ENCODE measurements at places on chromosomes 12 and 14.

DNA sequence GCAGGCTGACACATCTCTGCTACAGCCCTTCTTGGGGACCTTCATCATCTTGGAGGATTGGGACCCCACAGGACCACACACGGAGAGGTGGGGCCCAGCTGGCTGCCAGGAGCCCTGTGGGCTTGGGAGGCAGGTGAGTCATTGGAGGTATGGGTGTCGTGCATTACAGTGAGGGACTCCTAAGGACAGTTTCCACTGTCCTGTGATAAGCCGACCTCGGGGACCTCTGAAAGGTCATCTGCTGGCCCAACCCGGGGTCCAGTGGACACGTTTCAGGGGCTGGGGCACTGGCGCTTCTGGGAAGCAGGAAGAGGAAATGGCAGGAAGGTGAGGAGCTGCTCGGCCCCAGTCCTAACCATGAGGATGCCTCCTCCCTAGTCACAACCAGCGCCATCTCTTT lies 238.0 kb downstream of the BCL11B start:
- no peak for DNase-seq

DNA sequence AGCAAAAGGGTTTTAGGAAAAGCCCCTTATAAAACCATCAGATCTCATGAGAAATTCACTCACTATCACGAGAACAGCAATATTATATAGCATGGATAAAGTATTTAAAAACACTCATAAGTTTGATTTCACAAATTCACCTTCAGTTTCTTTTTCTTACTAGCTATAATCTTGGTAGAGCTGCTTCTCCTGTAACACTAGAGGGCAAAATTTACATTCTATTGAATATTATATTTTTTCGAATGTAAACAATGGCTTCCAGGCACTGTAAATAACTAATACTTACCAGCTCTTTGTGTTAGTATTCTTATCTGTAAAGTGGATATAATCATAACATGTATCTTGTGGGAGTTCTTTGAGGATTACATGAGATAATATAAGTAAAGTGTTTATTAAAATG lies 259.6 kb downstream of the CCER1 start:
- DNase-seq = no peak

- no peak for DNase-seq
Measured at GRCh38 chr12:130137040-130138018, 24.9 kb upstream of the FZD10 start.

DNA sequence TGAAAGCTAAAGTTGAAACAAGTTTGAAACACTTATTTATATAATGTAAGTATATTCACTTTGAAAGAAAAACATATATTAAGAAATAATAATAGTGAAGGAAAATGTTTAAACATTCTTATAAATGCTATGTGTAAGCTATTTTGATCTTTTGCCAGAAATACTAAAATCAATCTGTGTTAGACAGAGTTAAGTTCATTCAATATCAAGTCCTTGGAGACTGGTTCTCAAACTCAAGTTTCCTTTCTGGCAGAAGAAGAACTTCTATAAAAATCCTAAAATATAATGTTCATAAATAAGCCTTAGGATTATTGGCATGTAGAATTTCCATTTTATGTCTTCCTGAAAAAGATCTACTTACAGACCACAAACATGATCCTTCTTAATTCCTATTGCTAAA lies 45.3 kb downstream of the TAOK3 start:
- no peak for DNase-seq

DNA sequence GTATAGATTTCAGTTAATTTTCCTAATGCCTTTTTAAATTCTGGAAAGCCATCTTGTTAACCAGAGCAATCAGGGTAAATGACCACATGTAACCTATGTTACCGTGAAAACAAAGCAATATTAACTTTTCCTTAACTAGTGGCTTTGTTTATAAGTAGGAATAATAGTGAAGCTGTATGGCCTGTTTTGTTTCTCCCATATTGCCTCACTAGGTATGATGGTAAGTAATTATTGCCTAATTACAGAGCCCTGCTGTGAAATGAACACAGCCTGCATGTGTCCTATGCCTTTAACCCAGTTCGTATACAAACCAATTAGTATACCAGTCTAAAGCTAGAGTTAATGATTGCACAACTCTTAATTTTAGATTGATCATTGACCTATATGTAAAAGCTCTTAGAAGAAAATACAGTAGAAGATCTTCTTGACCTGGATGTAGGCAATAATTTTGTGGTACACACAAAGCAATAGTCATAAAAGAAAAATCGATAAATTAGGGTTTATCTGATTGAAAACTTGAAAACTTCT lies 249.9 kb downstream of the CCDC91 start:
- no peak for DNase-seq

GRCh38 chr12:718756-719102 lies 33.6 kb upstream of the WNK1 start:
- DNase-seq = no peak

GRCh38 chr12:117042862-117043261 lies 56.4 kb downstream of the TESC start:
- DNase-seq = no peak

DNA sequence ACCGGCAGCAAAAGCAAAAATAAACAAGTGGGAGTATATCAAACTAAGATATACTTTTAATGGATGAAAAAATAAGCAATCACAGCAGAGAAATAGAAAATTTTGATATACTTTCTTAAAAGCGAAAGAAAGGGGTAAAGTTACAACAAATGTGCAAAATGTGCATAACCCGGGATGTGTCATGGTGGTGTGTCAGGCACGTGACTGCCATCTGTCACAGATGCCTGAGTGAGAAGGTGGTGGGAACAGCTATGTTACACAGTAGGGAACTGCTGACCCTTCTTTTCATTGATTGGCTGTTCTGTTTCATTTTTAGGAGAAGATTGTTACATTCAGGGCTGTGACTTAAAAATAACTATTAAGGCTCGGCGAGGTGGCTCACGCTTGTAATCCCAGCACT lies 168.1 kb upstream of the PELI2 start:
- DNase-seq = no peak

- no peak for DNase-seq
Measured at GRCh38 chr12:29517264-29517663, 19.8 kb upstream of the OVCH1 start.

- no peak for DNase-seq
Measured at GRCh38 chr12:68067762-68068376, 78.6 kb downstream of the IFNG-AS1 start.

DNA sequence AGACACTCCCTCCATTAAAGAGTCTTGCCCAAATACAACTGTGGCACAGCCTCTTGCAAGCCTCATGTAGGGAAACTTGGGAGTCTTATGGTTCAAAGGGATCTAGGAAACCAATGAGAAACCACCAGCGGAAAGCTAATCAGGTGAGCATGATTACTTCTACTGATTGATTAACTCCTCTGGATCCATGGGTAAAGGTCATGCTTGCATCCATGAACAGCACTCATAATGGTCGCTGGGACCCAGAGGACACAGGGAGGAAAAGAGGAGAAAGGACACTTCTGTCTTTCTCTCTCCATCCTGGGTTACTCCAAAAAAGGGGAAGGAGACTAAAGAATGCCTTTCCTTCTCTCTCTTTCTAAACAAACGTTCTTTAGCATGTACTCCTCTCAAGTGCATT lies 1397.2 kb downstream of the LRFN5 start:
- no peak for DNase-seq

GRCh38 chr12:46456356-46457334 lies 84.1 kb upstream of the SLC38A2 start:
- no peak for DNase-seq

GRCh38 chr12:17802657-17803641 lies 287.0 kb downstream of the RERGL start:
- DNase-seq = no peak

GRCh38 chr12:62655666-62656151 lies 189.1 kb downstream of the MON2 start:
- DNase-seq = no peak

DNA sequence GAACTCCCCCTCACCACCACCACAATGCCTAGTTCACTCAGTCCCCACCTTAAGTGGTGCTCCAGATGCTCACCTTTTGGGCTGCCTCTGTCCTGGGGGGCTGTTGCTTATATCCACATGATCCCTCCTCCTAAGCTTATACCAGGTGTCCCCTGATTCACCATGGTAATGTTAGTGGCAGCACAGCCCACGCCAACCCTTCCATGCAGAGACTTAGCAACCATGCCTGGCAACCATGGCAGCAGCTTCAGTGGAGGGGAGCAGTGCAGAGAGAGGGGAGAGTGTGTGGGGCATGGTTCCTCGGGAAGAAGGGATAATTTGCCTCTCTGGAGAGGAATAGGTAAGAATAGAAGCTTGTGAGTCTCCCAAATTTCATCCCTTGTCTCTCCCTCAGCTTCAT lies 1.2 kb upstream of the DDN start:
- DNase-seq = no peak

DNA sequence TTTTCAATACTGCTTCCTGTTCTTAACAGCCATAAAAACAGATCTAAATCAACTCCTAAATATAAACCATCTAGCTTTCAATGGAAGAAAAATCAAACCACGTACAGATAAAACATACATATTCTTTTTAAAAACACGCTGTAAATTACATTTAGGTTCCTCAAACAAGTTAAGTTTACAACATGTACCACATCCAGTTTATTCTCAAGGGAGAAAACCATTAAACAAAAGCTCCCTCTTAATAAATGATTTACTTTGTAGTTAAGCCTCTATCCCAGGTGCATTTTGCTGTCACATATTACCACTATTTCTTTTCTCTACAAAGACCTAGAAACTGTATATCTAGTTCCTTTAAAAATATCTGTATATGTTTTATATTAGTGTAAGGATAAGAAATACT lies 3.1 kb downstream of the NUMB start:
- DNase-seq = no peak

DNA sequence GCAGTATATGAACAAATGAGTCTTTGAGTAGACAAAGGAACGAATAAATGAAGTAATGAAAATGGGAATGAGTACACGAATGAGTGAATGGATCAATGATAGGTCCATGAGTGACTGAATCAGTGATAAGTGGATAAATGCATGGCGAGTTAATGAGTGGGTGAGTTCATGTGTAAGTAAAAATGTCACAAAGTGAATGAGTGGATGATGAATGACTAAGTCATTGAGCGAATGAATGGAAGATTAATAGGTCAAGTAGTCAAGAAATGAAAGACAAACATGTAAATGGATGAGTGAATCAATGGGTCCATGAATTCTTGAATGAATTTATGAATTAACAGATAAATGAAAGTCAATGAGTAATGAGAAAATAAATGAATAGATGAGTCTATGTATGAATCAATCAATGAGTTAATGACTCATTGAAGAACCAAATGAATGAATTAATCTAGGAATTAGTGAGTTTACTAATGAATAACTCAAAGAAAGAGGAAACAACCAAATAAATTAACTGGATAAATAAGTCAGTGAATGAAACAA lies 97.3 kb upstream of the RTL1 start:
- DNase-seq = no peak

DNA sequence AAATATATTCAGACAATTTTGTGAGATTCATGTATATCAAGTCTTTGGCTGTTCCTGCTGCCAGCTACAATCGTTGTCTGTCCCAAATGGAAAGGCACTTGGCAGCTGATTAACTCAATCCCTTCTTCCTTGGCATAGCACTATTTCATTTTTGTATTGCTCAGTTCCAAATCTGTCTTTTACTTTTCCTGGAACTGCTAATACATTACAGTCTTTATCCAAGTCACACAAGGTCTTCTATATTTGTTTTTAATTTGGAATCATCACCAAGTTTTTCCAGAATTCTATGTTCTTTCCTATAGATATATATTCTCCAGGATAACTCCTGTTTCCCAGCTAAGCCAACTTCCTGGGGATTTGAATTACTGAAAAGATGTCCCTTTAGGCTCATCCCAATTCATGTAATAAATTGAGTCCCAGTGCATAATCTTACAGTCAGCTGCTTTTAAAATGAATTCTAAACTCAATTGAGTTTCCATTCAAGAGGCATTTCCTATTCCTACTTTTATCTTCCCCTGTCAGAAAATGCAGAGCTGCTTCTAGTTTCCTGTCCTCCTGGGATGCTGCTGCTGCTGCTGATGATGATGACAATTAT lies 45.9 kb downstream of the DYRK2 start:
- no peak for DNase-seq

- DNase-seq = no peak
Measured at GRCh38 chr12:69991690-69992288, 166.8 kb downstream of the MYRFL start.

- DNase-seq = no peak
Measured at GRCh38 chr14:98136012-98136789, 1135.8 kb downstream of the BCL11B start.

DNA sequence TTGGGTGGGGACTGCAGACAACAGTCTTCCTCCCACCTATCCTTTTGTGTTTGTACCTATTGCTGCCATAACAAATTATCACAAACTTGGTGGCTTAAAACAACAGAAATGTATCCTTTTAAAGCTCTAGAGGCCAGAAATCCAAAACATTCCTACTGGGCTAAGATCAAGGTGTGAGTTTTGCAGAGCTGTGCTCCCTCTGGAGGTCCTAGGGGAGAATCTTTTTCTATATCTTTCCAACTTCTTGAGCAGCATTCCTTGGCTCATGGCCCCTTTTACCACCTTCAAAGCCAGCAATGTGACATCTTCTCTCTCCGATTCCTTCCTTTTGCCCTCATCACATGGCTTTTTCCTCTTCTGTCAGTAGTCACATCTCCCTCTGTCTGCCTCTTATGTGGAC lies 190.6 kb downstream of the TTC8 start:
- no peak for DNase-seq

DNA sequence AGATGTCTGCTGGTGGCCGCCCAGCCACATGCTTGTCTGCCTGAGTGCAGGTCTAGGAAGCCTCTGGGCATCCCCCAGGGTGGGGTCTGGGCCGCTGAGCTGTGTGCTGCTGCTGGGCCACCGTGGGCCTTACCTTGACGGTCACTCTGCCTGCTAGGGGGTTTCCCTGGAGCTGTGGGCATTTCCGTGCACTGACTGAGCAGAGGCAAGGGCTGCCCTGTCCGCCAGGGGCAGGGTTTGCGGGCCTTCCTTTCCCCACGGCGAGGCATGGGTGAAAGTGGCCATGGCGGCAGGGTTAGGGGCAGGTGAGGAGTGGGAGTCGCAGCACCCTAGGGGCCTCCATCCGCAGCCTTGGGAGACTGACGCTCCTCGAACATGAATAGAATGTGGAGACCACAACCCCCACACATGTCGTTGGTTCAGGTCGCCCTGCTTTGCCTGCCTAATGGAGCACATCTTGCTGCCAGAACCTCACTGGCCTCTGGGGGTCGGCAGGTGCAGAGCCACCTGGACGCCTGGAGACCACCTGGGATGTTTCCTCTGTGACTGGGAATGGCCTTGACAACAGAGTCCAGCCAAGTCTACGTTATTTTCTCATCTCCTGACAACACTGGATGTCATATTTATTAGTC lies 2.5 kb downstream of the ZBTB42 start:
- DNase-seq = no peak

- no peak for DNase-seq
Measured at GRCh38 chr12:30602678-30603077, 93.0 kb downstream of the IPO8 start.
